ENCODE measurements at places on chromosomes 7 and 10.

DNA sequence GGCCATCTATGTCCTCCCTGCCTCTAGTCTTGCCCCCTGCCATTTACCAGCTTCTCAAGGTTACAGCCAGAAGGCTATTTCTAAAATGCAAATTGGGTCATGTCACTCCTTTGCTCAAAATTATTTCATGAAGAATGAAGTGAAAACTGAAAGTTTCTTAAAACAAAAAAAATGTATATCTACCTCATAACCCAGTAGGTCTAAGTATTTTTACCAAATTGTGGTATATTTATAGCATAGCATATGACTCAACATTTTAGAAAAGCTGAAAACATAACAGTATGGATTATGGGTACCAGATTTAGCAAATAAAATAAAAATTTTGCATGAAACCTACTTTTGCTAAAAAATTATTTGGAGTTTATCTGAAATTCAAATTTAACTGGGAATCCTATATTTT, 78.4 kb downstream of the SLC16A9 start:
- DNase-seq: no peak

GRCh38 chr7:34093276-34093675, 187.9 kb downstream of the BMPER start:
- no peak for DNase-seq

DNA sequence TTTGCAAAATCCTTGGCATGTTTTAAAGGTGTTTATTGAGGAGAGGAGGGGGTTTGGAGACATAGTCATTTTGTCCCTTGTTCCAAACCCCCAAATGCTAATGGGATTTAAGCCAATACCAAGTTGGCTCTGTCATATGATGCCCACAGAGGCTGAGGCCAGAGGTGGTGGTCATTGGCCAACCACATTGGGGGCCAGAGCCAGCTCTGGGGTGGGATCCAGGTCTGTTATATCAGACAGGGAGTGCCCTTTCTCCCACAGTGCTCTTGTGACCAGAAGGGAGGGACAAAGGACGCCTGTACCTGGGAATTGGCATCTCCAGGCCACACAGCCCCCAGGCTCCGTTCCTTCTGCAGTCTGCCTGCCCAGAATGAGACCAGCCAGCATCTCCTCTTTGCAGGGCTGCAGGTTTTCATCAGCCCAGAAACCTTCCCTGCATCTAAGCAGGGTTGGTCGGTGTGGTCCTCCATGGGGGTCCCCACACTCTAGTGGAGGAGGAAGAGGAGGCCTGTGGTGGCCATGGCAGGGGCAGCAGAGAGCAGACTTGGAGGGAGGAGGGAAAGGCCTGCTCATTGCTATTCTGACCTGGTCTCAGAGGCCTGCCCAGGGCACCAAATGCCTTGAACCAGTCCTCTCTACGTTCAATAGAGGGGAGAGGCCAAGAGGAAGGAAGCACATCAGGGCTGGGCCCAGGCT, 17.9 kb downstream of the ADCYAP1R1 start:
- no peak for DNase-seq

DNA sequence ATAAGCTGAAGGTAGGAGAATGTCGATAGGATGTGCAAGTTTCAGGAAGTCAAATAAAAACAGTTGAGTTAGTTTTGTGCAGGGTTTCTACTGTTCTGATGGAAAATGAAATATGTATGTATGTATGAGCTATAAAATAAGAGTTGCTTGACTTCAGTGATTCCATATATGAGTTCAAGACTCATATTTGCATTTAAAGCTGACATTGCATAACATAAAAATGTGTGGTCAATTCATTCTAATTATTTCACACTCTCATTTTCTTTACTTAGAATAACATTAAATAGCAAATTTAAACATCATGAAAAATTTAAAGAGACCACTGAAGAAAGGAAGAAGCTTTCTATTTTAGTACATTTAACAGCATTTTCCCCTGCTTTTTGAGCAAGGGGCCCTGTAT, 37.8 kb downstream of the IFIT5 start:
- DNase-seq: no peak

GRCh38 chr10:52452600-52453493, 138.8 kb downstream of the DKK1 start:
- DNase-seq: no peak

DNA sequence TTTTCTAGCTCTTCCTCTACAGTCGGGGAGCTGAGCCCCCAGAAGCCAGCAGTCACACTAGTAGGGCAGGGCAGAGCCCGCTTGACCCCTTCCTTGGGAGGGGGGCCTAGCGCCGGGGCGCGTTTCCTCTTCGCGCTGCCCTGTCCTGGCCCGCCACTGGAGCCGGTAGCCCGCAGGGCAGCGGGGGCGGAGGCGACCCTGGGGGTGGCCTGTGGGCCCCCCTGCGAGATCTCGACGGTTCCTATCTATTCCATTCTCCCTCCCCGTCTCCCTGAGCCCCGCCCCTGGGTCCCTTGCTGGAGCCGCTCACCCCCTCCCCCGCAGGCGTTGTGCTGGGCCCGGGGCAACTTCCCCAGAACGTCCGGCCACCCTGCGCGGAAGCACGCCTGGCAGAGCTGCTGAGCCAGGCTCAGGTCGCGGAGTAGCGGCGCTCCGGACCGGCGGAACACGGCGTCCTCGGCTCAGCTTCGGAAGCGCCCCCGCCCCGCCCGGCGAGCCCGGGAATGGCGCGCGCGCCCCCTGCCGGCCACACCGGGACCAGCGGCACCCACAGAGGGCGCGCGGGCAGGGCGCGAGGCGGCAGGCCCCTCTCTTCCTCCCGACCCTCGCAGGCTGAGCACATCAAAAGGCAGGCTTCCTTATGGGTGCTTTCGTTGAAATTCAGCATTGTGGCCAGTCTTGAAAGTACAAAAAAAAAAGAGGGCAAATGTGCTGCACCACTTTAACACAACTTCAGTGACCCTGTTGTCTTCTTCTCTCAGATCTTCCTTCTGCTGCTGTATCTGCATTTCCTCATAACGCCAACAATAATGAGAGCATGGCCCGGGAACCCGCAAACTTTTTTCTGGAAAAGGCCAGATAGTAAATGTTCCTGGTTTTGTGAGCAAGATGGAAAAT, 327.6 kb downstream of the TNS3 start:
- DNase-seq: peak; percentile 58

- no peak for DNase-seq
Observed at GRCh38 chr10:72830625-72831024, 62.9 kb upstream of the OIT3 start.

- no peak for DNase-seq
Observed at GRCh38 chr10:42937649-42938180, 139.2 kb upstream of the RET start.
